ENCODE measurements at places on chromosomes 7 and 10.

GRCh38 chr7:158676171-158676840 is 28.3 kb downstream of the NCAPG2 start:
- no peak for DNase-seq

DNA sequence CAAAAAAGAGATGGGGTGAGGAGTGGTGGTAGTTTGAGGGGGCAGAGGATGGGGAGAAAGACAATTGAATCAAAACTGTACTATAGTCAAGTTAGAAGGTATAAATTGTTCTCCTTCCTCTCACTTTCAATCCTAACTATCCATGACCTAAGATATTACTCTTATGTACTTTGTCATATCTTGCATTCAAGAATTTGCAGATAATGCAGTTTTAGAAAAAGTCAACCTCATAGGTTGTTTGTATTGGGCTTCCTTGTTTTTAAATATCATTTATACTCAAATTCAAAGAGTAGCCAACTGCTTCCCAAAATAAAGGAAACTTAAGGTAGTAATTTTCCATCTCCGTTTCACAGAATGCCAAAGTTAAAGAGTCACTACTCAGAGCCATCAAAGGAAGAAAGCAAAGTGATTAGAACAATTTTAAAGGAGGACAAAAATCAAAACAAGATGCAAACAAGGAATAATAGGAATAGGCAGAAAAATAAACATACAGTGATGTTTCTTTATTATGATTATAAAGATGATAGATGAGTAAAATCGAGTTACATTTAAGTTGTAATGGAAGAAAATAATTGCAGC is 32.7 kb downstream of the MET start:
- DNase-seq = no peak

DNA sequence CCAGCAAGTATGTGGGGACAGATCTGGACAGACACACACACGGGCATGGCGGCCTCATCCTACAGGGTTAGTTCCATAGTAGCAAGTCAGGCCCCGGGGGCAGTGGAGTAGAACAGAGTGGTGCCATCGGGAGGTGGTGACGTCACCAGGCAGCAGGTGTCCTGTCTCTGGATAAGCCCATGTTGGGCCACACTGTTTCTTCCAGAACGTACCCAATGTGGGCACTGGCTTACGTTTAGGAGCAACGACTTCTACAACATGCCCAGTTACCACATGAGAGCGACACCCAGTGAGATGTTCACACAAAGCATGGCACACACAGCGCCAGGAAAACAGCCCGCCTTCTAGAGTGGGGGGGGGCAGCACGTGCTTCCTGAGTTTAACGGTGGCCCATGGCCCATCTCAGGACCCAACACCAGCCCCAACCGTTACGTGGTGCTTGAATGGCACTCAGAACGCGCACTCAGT is 67.8 kb downstream of the CTBP2 start:
- no peak for DNase-seq

DNA sequence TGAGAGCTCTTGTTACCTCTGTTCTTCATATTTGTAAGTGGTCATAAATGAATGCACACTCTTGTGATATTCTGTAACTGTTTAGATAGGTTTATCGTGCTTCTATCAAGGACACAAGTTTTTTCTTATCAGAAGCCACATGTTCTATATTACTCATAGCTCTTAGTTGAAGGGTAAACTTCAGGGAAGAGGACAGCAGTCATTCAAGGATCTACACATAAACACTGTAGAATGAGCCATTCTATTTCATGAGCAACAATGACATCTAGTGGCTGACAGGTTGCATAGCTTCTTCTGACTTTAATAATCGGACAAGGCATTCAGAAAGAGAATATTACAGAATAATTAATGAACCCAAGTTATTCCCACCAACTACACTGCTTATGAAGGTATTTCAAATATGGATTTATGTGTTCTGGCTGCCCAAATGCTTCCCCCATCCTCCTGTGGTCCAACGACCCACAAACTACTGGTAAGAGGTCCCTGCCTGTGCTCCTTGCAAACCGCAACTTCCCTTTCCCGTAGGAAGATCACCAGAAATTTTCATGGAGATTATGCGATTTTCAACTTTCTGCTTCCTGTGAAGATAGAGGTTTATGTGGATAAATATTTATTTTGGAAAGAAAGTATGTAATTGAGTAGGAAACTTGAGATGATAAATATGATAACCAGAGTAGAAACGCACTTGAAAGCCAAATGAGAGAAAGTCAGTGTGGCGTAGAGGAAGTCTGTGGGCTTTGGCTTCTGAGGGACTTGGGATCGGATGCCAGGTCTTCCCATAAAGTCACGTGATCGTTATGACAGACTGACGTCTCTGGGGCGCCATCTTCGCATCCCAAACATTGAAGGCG is 16.8 kb upstream of the ABCB5 start:
- peak; percentile 53 for DNase-seq

DNA sequence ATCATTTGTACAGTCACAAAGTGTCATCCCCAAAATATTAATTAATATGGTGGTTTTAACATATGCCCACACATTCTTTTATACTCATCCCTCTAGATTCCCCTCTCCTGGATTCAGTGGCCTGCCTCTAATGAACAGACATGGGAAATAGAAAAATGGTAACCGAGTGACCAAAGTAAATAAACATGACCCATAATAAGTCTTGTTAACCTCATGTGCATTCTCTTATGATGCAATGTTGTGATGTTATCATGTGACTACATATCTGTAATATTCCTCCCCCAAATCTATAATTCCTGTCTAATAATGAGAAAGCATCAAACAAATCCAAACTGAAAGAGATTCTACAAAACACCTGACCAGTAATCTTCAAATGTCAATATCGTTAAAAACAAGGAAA is 164.5 kb upstream of the PRSS1 start:
- DNase-seq = no peak

DNA sequence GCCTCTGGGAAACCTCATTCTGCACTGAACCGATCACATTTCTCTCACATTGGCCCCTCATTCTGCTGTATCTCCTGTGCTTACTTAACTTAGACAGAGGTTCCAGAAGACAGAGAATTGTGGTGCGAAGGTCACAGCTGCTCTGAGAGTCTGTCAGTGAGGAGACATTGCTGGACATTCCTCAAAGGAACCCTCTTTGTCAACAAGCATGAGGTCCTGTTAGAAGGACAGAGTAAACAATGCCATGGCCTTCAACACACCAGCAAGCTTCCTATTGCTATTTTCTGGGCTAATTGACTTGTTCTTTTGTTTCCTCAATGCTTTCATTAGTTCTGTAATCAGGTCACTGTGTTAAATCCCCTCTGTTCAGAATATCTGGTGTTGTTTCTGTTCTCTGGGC is 109.3 kb upstream of the FZD8 start:
- DNase-seq = no peak

- DNase-seq = no peak
Measured at GRCh38 chr10:92091965-92092364, 168.4 kb downstream of the BTAF1 start.

DNA sequence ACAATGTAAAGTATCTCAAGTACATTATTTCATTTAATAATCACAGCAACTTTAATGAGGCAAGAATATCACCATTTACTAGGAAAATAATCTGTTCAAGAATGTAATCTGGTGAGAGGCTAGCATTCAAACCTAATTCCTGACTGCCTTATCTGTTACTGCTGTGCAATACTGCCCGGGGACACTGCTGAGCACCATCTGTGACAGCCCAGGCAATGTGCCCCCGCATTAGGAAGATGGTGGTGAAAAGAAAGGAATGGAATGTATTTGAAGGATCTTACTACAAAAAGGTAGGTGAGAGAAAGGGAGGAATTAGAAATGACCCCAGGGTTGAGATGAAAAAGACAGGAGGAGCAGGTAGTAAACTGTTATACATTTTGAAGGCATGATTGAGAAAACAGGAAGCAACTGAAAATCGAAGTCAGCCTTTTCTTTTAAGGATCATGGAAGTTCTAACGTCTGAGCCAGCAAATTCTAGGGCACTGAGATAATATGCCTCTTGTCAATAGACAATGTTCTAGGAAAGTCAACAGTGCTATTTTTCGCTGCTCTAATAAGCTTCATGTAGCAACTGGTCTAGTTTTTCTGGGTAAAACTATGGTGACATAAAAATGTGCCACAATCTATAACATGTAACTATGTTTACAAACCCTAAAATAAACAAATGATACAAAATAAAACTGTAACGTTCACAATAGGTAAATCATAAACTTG is 90.4 kb downstream of the ETV1 start:
- DNase-seq = no peak

DNA sequence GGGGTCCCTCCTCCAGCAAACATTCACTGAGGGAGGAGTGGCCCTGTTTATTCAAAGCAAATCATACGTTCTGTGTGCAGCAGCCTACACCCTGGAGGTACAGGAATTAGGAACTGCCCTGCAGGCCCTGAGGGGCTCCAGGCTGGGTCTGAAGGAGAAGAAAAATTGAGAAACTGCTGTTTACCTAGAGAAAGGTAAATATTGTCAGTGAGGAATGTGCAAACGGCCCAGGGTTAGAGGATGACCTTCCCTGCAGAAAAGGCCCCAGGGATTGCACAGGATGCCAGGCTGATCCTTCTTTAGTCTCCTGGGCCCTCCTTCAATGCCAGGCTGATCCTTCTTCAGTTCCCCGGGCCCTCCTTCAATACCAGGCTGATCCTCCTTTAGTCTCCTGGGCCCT is 5.7 kb downstream of the CALML5 start:
- DNase-seq = no peak

- DNase-seq = peak; percentile 7
Measured at GRCh38 chr7:78435355-78435754, 636.8 kb downstream of the PHTF2 start.

GRCh38 chr7:25482631-25483030 is 254.3 kb upstream of the NPVF start:
- DNase-seq = no peak

- no peak for DNase-seq
Measured at GRCh38 chr7:52955522-52955921, 79.9 kb upstream of the POM121L12 start.

- no peak for DNase-seq
Measured at GRCh38 chr7:111014079-111014478, 76.8 kb upstream of the LRRN3 start.

GRCh38 chr7:155173905-155174304 is 103.8 kb downstream of the HTR5A start:
- no peak for DNase-seq
